ENCODE measurements at places on chromosomes 7 and 10. TPM values are rescaled to one million over a fixed set of nuclear protein-coding genes. Genes with fewer than 3 reads are reported as not detected.
A peak's percentile ranks its signal among the peaks of the same experiment; 100 is the strongest.

DNA sequence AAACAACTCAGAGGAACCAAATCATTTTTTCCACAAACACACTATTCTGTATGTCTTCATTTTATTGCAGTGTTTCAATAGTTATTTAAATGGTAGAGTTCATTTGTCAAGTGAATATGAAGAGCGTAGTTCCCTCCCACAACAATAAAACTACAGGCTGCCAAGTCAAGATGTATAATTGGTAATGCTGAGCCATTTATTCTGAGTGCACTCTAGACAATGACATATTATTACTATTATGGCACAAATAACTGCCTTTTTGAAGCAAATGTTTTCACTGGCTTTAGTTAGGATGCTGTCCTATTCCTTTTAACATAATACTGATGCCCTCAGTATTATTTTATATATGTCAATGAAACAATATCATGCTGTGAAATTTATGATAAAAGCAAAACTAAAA lies 102.7 kb upstream of the PCDH15 start:
- H3K36me3 ChIP-seq, result no peaks in the 10 kb centered on the region
- no peak overlapping the region for H3K4me3 ChIP-seq
- no peaks in the 10 kb centered on the region for H3K4me1 ChIP-seq
- DNase-seq, result no peak

- H3K4me3 ChIP-seq, result no peak overlapping the region
- peak; percentile 72 for DNase-seq
- no peaks in the 10 kb centered on the region for H3K36me3 ChIP-seq
Measured at GRCh38 chr7:128934361-128935341, 3.1 kb upstream of the IRF5 start.

GRCh38 chr10:75987616-75988015 lies 556.2 kb downstream of the LRMDA start:
- peaks cover 5% of the 10 kb centered on the region for H3K4me1 ChIP-seq
- no peak overlapping the region for H3K4me3 ChIP-seq
- H3K27me3 ChIP-seq, result no peaks in the 10 kb centered on the region
- H3K27ac ChIP-seq, result no peak overlapping the region

- peaks cover 30% of the 10 kb centered on the region for H3K4me1 ChIP-seq
- no peak overlapping the region for H3K27ac ChIP-seq
- no peaks in the 10 kb centered on the region for H3K36me3 ChIP-seq
- no peak overlapping the region for H3K4me3 ChIP-seq
Measured at GRCh38 chr7:92806496-92806895, 29.9 kb downstream of the CDK6 start.

DNA sequence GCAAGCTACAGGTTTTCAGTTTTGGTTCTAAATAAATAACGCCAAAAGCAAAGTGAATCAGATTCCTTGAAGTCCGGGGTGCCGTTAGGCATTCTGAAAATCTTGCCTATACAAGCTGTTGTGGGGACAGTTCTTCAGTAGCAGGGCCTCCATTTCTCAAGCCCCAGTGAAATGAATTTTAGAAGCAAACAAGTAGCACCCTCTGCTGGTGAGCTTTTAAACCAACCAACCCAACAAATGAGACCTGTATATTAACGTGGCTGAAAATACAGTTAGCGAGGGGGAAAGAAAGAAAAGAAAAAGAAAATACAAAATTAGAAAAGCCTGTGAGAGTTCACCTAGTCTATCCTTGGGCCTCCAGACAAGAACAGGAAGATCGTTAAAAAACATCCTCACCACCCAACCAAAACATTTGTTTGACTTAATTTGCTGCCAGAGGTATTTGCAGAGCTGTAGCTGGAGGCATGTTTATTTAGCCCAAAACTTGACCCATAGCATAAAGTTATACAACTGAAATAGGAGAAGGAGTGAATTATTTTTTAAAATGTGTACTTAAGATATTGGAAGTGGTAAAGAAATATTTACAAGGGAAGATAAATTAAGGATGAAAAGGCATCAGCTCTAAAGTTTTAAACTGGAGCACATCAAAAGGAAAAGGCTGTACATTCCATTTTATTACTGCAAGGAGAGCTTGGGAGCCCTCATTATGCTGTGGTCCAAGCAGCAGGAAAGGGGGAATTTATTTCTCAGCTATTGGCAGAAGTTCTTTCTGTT lies 98.9 kb downstream of the DYNC1I1 start:
- H3K27me3 ChIP-seq, result no peaks in the 10 kb centered on the region
- H3K4me3 ChIP-seq, result no peak overlapping the region
- DNase-seq, result peak; percentile 71
- no peak overlapping the region for H3K27ac ChIP-seq
- H3K4me1 ChIP-seq, result peaks cover 3% of the 10 kb centered on the region
- H3K36me3 ChIP-seq, result no peaks in the 10 kb centered on the region

DNA sequence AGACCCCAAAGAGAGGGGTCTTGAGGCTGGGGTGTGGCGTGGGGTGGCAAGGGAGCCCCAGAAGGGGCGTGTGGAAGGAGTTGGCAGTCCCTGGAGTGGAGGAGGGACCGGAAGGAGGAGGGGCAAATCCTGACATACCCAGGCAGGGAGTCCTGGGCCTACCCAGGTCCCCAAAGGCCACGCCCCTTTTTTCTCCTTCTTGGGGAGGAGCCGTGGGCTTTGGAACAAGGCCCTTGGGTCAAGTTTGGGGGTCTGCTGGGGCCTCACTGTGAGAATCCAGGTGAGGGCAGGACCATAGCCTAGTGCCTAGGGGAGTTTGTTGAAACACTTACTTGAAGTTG lies 1.2 kb upstream of the SMARCD3 start:
- H3K4me3 ChIP-seq, result peak overlapping the region; percentile 87
- no peaks in the 10 kb centered on the region for H3K27me3 ChIP-seq
- H3K36me3 ChIP-seq, result no peaks in the 10 kb centered on the region
- DNase-seq, result peak; percentile 98
- H3K27ac ChIP-seq, result peak overlapping the region; percentile 72

DNA sequence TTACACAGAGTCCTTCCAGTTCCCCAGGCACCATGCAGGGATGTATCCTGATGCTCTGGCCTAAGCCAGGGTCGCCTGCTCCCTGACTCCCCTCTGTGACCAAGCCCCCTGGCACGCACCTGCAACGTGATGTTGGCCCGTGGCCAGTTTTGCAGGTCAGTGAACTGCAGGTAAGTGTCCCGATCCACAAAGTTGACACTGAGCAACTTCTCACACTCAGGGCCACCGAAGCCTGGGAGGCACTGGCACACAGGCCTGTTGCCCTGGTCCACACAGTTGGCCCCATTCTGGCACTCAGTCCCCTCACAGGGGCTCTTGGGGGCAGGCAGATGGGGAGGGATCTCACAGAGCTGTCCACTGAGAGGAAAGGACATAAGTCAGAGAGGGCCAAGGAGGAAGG lies 174.3 kb downstream of the LCOR start:
- no peaks in the 10 kb centered on the region for H3K36me3 ChIP-seq
- DNase-seq, result no peak
- no peak overlapping the region for H3K27ac ChIP-seq
- H3K27me3 ChIP-seq, result no peaks in the 10 kb centered on the region
- no peak overlapping the region for H3K4me3 ChIP-seq

- no peak overlapping the region for H3K27ac ChIP-seq
- H3K36me3 ChIP-seq, result no peaks in the 10 kb centered on the region
- DNase-seq, result no peak
- no peak overlapping the region for H3K4me3 ChIP-seq
- no peaks in the 10 kb centered on the region for H3K27me3 ChIP-seq
Measured at GRCh38 chr10:78286186-78286585, 252.5 kb downstream of the RPS24 start.

GRCh38 chr10:60870416-60870728 lies 73.6 kb downstream of the RHOBTB1 start:
- H3K4me3 ChIP-seq, result no peak overlapping the region
- H3K4me1 ChIP-seq, result no peaks in the 10 kb centered on the region
- peaks cover 3% of the 10 kb centered on the region for H3K36me3 ChIP-seq
- no peaks in the 10 kb centered on the region for H3K27me3 ChIP-seq

- no peak for DNase-seq
- peaks cover under 1% of the 10 kb centered on the region for H3K27me3 ChIP-seq
- no peaks in the 10 kb centered on the region for H3K4me1 ChIP-seq
- no peak overlapping the region for H3K27ac ChIP-seq
- H3K36me3 ChIP-seq, result no peaks in the 10 kb centered on the region
Measured at GRCh38 chr7:42689626-42690025, 222.2 kb downstream of the C7orf25 start.

GRCh38 chr7:93315896-93316295 lies 83.7 kb downstream of the VPS50 start:
- peaks cover 16% of the 10 kb centered on the region for H3K4me1 ChIP-seq
- DNase-seq, result no peak
- no peaks in the 10 kb centered on the region for H3K27me3 ChIP-seq
- peak overlapping the region; percentile 62 for H3K27ac ChIP-seq
- H3K36me3 ChIP-seq, result no peaks in the 10 kb centered on the region

- DNase-seq, result no peak
- H3K36me3 ChIP-seq, result no peaks in the 10 kb centered on the region
- H3K4me1 ChIP-seq, result no peaks in the 10 kb centered on the region
- no peak overlapping the region for H3K4me3 ChIP-seq
Measured at GRCh38 chr7:94104301-94104700, 100.1 kb upstream of the BET1 start.

DNA sequence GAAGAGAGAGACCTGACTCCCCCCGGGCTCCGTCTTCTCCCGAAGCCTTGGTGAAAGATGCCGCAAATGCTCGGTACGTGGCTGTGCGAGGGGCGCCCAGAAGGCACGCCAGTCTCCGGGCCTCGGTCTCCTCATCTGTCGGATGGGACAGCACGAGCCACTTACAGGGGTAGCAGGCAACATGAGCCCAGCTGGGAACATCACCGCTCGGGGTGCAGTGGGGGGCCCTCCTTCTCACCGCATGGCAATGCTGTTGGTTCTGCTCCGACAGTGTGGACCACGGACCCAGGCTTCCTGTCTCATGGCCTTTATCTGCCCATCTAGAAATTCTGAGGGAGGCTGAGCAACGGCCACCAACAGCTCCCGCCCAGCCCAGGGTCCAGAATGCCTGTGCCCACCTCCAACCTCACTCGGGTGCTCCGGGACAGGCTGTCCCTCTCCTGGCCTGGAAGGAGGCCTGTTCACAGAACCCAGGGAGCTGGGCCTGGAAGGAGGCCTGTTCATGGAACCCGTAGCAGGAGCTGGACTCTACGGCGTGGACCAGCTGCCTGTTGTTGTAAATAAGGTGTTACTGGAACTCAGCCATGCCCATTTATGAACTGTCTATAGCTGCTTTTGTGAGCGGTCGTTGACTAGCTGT lies 15.8 kb downstream of the ADAP1 start:
- peaks cover 9% of the 10 kb centered on the region for H3K27me3 ChIP-seq
- H3K4me3 ChIP-seq, result no peak overlapping the region
- H3K27ac ChIP-seq, result no peak overlapping the region
- H3K36me3 ChIP-seq, result no peaks in the 10 kb centered on the region
- no peaks in the 10 kb centered on the region for H3K4me1 ChIP-seq

DNA sequence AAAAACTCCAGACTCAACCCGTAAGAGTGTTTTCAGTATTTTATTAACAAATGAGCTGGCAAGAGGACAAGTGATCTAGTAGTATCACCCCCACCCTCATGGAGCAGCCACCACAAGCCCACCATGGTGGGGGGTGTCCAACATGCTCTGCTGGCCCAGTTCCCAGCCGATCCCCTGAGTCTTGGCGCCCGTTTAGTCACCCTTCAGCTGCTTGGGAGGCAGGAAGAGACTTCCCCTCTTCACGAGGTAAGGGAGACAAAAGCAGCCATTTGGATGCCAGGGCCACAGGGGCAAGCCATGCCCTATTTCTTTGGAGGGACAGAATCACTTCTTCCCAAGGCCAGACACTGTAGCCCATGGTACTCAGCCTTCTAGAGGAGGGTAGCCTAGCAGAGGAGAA lies 54.1 kb downstream of the NOD1 start:
- DNase-seq, result no peak
- H3K36me3 ChIP-seq, result peaks cover 7% of the 10 kb centered on the region
- peaks cover 6% of the 10 kb centered on the region for H3K4me1 ChIP-seq
- no peaks in the 10 kb centered on the region for H3K27me3 ChIP-seq

DNA sequence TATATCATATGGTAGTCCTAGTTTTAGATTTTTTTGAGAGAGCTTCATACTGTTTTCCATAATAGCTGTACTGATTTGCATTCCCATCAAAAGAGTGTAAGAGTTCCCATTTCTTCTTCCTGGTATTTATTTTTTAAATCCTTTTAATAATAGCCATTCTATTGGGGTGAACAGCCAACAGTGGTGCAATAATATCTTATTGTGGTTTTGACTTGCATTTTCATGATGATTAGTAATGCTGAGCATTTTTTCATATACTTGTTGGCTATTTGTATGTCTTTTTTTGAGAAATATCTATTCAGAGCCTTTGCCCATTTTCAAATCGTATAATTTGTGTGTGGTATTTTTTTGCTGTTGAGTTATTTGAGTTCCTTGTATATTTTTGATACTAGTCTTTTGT lies 167.4 kb downstream of the FZD1 start:
- no peak overlapping the region for H3K27ac ChIP-seq
- H3K4me3 ChIP-seq, result no peak overlapping the region
- DNase-seq, result no peak
- no peaks in the 10 kb centered on the region for H3K36me3 ChIP-seq

- H3K27ac ChIP-seq, result no peak overlapping the region
- H3K4me1 ChIP-seq, result peaks cover 39% of the 10 kb centered on the region
- no peaks in the 10 kb centered on the region for H3K36me3 ChIP-seq
- DNase-seq, result no peak
- H3K27me3 ChIP-seq, result no peaks in the 10 kb centered on the region
- H3K4me3 ChIP-seq, result no peak overlapping the region
Measured at GRCh38 chr10:69844698-69845097, 43.0 kb downstream of the COL13A1 start.

DNA sequence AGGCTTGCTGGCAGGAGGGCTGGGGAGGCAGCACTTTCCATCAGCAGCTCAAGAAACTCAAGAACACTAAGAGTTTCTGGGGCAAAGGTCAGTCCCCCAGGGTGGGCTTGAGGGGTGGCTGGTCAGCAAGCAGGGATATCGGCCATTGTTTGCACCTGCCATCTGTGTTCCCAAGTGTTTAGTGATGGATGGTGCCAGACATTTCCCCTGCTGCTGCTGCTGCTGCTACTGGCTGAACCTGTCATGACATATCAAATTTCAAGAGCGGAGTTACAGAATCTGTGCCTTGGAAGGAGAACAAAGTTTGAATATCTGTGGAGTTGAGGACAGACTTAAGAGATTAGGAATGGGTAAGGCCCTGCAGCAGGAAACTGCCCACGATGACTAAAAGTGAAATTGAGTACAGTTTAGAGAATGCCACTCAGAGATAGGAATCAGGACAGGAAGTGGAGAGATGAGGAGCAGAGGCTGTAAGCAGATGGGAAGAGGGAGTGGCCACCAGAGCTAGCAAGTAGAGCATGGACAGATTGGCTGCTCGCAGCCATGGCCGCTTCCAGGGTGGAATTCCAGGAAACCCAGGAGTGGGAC lies 39.2 kb upstream of the PPP1R3C start:
- no peak overlapping the region for H3K4me3 ChIP-seq
- peak; percentile 27 for DNase-seq
- H3K36me3 ChIP-seq, result no peaks in the 10 kb centered on the region
- peaks cover 6% of the 10 kb centered on the region for H3K4me1 ChIP-seq
- no peak overlapping the region for H3K27ac ChIP-seq

DNA sequence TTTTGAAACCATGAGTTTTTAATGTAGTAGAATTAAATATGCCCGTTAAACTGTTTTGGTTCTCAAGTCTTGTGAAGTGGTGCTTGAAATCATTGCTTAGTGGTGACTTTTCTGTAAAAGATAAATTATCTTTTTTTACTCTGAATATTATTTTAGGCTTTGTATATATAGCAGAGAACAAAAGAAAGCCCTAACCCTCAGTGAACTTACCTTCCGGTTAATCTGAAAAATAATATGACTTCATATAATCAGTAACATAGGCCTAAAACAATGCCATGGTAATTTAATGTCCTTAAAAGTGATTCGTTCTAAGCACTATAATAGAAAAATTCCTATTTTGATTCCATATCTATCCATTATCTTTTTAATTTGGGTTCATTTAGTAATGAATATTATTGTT lies 21.8 kb downstream of the AKAP9 start:
- H3K4me3 ChIP-seq, result no peak overlapping the region
- no peak for DNase-seq
- peaks cover 4% of the 10 kb centered on the region for H3K4me1 ChIP-seq

KLHDC10 gene
- 31.8 TPM for total RNA-seq

ZMIZ1 gene
- total RNA-seq, result 50.4 TPM

TRPV5 gene
- total RNA-seq, result not detected

EPO gene
- total RNA-seq, result not detected

SPACDR gene
- 0.36 TPM for total RNA-seq
